ENCODE measurements at places on chromosomes 6 and 20. TPM values are rescaled to one million over a fixed set of nuclear protein-coding genes. Genes with fewer than 3 reads are reported as not detected.

MPIG6B gene
- total RNA-seq, result 0.33 TPM

TTLL9 gene
- total RNA-seq, result 0.66 TPM

LY6G6D gene
- not detected for total RNA-seq

FRK gene
- total RNA-seq, result 0.75 TPM

RNF144B gene
- 26.6 TPM for total RNA-seq

POU3F2 gene
- total RNA-seq, result not detected

CCDC167 gene
- total RNA-seq, result 13.0 TPM

AGER gene
- total RNA-seq, result 2.4 TPM
